ENCODE measurements at places on chromosomes 5 and 9.
A peak's percentile ranks its signal among the peaks of the same experiment; 100 is the strongest.

- DNase-seq: no peak
Measured at GRCh38 chr9:32723789-32724325, 59.5 kb upstream of the TMEM215 start.

DNA sequence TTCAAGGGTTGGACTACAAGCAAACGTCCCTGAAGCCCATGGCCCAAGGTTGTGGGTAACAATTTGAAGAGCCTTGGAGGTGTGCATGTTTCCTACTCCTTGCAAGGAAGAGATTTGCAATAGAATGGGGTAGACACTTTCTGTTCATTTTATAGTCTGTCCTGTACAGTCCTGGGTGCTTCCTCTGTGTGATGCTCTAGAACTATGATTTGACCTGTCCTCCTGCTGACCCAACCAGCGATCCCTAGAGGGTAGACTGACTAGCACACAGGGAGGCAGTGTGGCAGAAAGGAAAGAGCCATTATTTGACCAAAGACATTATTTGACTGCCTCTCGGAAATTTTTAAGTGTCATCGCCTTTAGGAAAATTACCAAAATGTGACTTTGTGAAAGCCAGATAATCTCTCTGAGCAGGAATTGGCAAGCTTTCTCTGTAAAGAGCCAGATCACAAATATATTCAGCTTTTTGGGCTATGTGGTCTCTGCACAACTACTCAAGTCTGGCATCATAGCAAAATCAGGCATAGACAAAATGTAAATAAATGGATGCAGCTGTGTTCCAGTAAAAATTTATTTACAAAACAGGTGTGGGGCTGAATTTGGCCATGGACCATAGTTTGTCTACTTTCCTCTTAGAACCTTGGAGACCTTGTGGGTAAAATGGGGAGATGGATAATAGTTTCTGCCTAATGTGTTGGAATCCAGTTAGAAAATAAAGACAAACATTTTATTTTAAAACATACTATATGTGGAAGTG lies 106.8 kb downstream of the DMRT2 start:
- DNase-seq: no peak

DNA sequence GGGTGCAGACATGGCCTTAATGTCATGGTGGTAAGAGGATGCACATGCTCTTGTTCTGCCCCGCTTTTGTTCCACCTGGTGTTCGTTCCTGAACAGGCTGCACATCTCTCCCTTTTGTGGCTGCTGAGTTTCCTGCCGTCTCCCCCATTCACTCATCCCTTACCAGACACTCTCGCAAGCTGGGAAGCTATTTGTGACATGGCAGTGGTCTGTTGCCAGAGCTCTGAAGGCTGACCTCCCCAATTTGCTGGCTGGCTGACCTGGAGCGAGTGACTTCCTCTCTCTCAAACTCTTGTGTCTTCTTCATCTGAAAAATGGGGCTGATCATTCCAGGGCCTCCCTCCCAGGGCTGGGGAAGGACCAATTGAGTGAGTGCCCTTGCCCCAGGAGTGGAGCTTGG lies 35.9 kb downstream of the HRH2 start:
- DNase-seq: no peak

- no peak for DNase-seq
Measured at GRCh38 chr5:169083394-169084018, 217.4 kb downstream of the SLIT3 start.

- peak; percentile 76 for DNase-seq
Measured at GRCh38 chr5:173789031-173789920, 98.9 kb upstream of the CPEB4 start.

- no peak for DNase-seq
Measured at GRCh38 chr5:93402451-93402850, 178.6 kb downstream of the NR2F1-AS1 start.

DNA sequence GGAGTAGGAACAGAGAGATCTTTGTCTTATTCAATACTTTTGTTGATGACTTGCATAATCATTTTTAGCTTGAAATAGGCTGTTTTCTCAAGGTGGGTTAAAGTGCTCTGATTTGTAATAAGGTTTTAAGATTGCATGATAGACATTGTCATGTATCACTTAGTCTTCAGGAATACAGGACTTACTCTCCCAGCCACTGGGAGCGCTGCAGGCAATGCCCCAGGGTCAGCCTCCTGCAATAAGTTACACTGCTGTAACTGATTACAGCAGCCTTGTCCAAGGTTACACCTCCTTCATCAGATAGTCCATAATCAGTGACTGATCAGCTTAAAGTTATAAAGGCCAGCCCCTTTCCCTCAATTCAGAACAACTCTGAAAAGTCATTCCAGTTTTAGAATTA lies 218.6 kb downstream of the ESM1 start:
- peak; percentile 14 for DNase-seq

- no peak for DNase-seq
Measured at GRCh38 chr9:1469996-1470395, 419.8 kb downstream of the DMRT2 start.

- DNase-seq: no peak
Measured at GRCh38 chr9:121786543-121786948, 135.1 kb downstream of the DAB2IP start.

- no peak for DNase-seq
Measured at GRCh38 chr5:175671013-175671412, 13.1 kb downstream of the HRH2 start.

DNA sequence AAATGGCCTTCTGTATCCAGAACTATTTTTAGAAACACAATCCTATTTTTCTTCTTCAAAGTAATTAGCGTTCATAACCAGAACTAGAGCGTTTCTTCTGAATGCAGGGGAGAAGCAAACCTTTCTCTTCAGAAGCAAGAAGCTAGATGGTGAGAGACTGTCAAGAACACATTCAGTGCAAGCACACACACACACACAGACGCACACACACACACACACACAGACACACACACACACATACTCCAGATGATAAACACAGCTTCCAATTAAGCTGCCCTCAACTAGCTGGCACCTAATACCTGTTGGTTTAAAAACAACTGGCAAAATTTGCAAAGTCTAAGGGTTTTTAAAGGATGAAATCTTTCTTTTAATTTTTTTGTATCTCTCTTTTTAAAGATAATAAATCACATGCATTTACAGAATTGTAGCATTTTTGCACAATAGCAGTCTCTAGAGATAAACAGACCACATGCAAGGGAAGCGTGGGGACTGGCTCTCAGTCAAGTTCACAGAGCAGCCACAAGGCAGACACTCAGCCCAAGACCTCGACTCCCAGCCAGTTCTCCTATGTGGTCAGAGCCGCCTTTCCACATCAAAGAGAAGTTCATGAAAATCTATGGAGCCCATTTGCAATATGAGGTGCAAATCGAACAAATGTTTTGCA lies 138.5 kb downstream of the TTLL11 start:
- DNase-seq: no peak

DNA sequence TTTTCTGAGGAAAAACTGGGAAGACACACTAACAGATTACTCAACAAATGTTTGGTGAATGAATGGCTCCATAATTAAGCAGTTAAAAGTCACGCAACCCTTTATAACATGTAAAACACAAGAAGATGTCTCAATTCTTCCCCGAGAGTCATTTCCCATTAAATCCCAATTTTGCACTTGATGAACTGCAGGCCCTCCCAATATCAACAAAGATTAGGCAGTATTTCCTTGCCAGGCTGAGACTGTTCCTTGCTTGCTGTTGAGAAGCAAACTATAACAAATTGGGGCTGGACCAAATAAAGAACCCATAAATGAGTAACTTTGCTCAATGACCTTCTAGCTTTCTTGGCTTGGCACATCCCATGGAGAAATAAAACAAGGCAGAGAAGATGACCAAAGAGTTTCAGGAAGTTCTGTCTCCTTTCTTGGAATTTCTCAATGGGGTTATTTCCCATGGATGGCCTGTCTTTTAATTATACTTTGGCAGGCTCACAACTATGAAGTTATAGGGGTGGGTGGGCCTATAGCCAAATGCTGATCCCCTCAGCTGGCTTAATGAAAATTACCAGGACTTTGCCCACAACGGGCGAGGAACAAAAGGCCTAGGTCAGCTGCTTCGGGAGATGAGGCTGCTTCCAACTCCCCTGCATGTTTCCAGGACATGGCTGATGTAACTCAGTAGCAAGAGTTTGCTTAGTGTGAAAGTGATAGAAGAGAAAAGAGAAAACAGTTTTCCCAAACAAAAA lies 243.1 kb upstream of the RFX3 start:
- no peak for DNase-seq

DNA sequence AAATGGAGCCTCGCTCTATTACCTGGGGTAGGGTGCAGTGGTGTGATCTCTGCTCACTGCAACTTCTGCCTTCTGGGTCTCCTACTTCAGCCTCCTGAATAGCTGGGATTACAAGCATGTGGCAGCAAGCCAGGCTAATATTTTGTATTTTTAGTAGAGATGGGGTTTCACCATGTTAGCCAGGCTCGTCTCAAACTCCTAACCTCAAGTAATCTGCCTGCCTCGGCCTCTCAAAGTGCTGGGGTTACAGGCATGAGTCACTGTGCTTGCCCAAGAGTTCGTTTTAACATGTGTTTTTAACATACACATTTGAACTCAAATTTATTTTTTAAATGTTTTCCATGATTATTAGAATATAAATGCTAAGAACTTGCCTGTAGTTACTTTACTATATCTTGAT lies 34.2 kb downstream of the MARCHF6 start:
- DNase-seq: no peak

DNA sequence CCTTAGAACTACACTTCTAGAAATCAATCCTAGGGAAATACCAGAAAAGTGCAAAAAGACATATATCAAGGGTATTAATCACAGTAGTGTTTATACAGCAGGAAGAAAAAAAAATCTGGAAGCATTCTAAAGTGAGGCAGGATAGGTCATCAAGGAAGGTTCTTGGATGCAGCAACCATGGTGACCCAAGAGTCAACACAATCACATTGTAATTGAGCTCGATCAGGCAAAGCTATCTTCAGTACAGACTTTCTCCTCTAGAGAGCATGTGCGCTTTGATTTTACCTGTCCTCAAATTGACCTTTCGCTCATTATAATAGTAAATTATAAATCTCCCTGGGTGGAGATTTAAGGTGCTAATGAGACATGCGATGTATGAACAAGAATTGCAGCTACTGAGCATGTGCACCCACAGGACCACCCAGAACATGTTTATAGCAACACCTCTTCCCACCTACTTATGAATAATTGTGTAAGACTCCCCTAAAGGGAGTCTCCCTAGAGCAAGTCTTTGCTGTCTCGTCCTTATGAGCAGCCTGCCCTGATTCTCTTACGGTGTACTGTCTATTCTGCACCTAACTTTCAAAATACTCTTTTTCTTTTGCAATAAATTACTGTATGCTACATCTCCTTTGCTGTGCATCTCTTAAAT lies 297.7 kb downstream of the ATPSCKMT start:
- no peak for DNase-seq

DNA sequence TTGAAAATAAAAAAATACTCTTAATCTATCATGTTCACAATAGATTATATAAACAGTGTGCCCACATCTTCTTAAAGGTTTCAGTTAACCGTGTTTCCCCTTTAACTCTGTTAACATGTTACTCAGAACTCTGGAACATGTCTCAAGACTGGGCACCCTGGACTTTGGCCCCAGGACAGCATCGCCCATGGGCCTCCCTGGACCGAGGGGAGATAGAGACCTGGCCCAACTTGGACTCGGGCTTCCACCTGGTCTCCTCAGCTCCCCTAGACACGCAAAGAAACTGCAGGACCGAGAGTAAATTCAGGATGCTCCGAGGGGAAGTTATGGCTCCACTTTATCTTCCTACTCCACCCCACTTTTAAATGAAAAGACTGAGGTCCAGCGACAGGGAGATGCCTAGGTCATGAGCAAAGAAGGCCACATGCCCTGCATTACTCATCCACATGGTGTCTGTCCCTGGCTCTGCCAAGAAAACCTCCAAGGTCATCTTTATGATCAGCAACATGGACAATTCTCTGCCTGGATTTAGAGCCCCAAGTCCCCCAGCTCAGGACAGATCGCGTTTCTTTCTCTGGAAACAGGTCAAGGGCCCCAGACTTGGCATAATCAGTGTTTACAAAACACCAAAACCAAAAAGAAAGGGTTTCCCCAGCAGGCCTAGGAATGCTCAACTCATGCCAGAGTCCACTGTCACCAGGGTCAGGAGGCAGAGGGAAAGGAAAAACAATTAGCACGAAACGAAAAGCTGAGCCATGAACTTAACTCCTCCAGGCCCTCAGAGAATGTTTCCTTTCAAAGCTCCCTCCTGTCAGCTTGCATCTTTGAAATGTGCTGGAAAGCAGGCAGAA lies 17.4 kb downstream of the GPX3 start:
- DNase-seq: no peak

- DNase-seq: no peak
Measured at GRCh38 chr9:6405371-6405770, 7.6 kb upstream of the UHRF2 start.

- peak; percentile 59 for DNase-seq
Measured at GRCh38 chr9:129458155-129458661, 162.7 kb downstream of the C9orf50 start.

- DNase-seq: no peak
Measured at GRCh38 chr9:122031776-122032175, 61.3 kb downstream of the TTLL11 start.

DNA sequence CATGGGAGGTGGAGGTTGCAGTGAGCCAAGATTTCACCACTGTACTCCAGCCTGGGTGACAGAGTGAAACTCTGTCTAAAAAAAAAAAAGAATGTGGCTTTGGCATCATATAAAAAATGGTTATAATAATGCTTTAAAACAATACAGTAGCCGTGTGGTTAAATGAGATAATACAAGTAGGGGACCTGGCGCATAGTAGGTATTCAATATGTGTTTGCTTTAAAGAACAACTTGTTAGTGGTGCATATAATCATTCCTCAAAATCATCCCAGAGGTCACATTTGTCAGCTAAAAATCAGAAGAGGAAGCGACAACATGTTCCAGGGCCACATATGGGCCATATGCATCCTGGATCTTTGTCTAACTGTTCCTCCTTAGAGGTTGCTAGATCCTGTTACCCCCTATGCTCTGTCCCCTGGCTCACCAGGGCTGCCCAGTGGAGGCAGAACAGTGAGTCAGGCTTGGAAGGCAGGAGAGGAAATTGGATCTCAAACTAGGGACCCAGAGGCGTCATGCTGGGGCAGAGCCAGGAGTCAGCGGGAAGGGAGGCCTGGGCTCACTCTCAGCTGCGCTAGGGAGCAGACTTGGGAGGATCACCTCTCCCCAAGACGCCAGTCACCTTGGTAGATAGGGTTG lies 27.7 kb downstream of the LHX6 start:
- DNase-seq: no peak

GRCh38 chr5:154479160-154479943 lies 1.3 kb upstream of the HAND1 start:
- DNase-seq: no peak

DNA sequence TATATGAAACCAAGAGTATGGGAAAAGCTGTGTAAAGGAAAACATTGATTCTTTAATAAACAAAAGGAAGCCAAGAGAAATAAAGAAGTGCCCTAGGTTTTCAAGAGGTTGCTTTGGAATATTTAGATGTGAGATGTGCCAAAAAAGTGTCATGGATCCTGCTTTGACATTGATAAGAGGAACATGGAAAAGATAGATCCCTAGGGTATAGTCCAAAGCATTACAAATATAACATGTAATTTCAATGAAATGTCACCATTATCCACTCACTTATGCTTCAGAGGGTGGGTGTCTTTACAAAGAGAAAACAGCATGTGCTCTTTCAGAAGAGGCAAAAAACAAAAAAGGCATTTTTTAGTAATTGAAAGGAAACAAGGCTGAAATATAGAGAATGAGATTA lies 1196.7 kb downstream of the EFNA5 start:
- no peak for DNase-seq
